Activated T-cell treated with anti-CD3 and anti-CD28 coated beads for 24 hours (primary cell): ENCODE measurements at places on chromosomes 6 and 20.

- DNase-seq, result peak; percentile 75
Measured at GRCh38 chr6:73519926-73520687, 725 bp downstream of the EEF1A1 start.

DNA sequence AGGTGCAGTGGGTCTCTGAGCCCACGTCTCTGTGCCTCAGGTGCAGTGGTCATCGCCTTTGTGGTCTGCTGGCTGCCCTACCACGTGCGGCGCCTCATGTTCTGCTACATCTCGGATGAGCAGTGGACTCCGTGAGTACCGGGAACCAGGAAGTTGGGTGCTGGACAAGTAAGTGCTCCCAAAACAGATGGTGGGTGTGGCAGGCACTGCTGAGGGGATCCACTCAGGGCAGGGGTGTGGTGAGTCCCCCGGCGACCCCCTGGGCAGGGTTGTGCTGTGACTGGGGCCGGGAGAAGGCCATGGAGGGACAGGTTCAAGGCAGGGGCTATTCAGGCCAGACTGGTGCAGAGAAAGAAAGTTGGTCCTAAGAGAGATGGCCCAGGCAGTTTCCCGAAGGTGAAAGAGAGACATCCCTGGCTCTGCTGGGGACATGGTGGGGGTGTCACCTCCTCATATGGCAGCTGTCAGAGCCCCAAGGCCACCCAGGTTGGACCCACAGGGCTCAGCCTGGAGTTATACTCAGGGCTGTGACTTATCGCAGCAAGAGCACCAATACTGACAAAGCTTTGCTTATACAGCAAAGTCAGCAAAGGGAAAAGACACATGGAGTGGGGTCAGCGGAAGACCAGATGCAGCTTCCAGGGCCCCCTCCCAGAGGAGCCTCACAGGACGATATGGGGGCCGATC is 37.9 kb upstream of the MRGBP start:
- DNase-seq, result no peak

DNA sequence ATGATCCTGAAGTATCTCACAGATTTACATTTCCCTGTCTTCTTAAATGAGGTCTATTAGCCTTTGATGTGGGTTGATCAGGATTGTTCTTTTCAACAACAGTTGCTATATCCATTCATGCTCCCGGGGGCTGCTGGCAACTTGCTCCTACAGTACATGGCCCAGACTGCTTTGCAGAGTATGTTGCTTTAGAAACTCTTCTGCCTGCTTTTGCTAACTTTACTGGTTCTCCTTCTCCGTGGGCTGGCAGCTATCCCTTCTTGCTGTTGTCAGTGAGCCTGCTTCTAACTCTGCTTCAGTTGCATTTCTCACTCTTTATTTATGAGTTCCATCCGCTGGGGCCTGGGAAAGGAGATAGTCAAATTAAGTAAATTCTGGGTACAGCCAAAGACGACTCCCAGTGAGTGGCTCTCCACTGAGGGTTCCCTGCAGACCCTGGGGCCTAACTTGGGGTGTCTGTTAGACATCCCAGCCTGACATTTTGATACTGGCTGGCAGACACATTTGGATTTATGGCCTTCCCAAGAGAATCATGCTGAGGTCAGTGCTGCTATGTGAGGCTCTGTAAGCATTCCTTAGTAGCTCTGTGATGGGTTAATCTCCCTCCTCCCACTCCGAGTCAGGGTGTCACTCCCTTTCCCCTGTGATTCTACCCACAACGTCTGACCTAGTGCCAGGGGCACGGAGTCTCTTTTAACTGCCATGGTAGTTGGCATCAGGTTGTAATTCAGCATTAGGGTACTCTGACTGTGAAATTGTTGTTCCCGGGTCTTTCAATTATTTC is 73.6 kb downstream of the SLX4IP start:
- no peak for DNase-seq

- DNase-seq, result peak; percentile 81
Measured at GRCh38 chr6:144063744-144064401, 31.5 kb downstream of the SF3B5 start.
